ENCODE measurements at places on chromosomes 3 and 15.

- DNase-seq: no peak
These were observed 87.4 kb downstream of the CHST2 start for GRCh38 chr3:143206955-143207337.

- DNase-seq: no peak
These were observed 14.0 kb downstream of the ZNF619 start for GRCh38 chr3:40490916-40491315.

- DNase-seq: peak; percentile 54
These were observed 37.0 kb downstream of the FEM1B start for GRCh38 chr15:68314563-68314962.

GRCh38 chr3:174812172-174812862, 46.8 kb upstream of the NAALADL2 start:
- DNase-seq: no peak

GRCh38 chr3:120907659-120908029, 361 bp upstream of the STXBP5L start:
- no peak for DNase-seq

- DNase-seq: no peak
These were observed 104.6 kb upstream of the STRIT1 start for GRCh38 chr3:155398046-155398445.

- peak; percentile 37 for DNase-seq
These were observed 43.2 kb upstream of the RAB6B start for GRCh38 chr3:133938770-133939462.

DNA sequence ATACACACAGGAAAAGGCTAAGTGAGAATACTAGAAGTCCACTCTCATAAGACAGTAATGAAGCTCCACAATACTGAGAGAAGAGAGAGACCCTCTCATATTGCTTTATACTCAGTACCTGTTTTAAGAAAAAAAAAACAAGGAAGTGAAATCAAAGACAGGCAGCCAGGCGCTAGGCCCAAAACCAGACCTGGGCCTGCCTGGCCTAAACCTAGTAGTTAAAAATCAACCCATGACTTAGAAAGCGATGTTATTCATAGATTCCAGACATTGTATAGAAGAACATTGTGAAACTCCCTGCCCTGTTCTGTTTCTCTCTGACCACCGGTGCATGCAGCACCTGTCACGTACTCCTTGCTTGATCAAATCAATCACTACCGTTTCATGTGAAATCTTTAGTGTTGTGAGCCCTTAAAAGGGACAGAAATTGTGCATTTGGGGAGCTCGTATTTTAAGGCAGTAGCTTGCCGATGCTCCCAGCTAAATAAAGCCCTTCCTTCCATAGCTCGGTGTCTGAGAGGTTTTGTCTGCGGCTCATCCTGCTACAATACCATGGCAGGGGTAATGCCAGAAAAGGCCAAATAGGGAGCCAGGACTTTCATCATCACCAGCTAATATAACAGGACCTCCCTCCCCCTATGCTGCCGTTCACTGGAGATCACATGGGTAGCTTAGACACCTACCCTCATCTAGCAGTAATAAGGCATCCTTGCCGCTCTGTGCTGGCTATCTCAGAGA, 1294.1 kb downstream of the NSUN3 start:
- no peak for DNase-seq

DNA sequence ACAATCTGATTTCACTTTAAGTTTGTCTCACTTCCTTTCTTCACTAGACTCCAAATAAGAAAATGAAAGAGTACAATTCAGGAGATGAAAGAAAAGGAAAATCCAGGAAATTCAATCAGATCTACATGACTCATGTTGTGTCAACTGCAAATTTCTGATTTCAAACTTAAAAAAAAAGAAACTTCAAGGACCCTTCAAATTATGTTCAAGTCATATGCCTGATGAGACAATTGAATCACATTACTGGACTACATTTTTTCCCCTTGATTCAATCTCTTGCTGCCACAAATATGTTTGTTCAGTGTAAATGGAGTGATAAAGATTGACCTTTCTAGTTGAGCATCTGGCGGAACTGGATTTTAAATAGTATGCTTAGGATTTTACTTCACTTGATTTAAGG, 37.4 kb downstream of the FRMD5 start:
- peak; percentile 13 for DNase-seq

DNA sequence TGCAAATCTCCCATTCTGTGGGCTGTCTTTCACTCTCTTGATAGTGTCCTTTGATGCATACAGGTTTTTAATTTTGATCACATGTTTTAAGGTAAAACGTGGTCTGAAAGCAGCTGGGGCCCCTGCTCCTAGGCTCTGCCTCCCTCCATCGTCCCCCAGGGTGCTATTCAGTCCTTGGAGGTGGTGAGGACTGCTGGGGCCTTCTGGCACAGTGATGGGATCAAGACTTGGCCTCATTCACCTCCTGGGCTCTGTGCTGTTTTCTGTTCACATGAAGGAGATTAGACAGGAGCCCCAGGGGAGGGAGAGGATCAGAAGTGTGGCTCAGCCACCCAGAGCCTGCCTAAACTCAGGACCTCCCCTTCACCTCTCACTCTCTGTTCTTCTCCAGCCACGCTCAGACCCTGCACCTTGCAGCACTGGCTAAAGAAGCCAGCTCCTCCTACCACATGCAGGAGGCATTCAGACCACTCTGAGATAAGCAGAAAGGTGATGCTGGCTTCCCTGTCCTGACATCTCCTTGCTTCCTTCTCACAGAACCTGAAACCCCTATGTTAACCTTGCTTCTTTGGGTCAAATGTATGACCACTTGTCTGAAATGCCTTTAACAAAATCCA, 43.9 kb downstream of the PAQR5 start:
- DNase-seq: no peak

- DNase-seq: peak; percentile 49
These were observed 116.1 kb downstream of the KLF13 start for GRCh38 chr15:31442699-31443111.

- DNase-seq: no peak
These were observed 24.6 kb upstream of the SACM1L start for GRCh38 chr3:45664578-45664977.

- no peak for DNase-seq
These were observed 42.3 kb downstream of the MAP3K13 start for GRCh38 chr3:185405243-185405642.

GRCh38 chr3:49727154-49727923, 3.6 kb upstream of the GMPPB start:
- DNase-seq: no peak

GRCh38 chr3:3799173-3800079, at the start of gene LRRN1:
Gene LRRN1 (plus strand): TSS chr3:3799431. CDS start chr3:3844642, 45,211 bp downstream.
- peak; percentile 96 for DNase-seq

- DNase-seq: no peak
These were observed 75.0 kb upstream of the CNTN6 start for GRCh38 chr3:1017870-1018269.

- DNase-seq: no peak
These were observed 41.3 kb upstream of the ICE2 start for GRCh38 chr15:60520013-60520824.

- DNase-seq: no peak
These were observed 143.6 kb upstream of the GRM7 start for GRCh38 chr3:6717026-6717943.

DNA sequence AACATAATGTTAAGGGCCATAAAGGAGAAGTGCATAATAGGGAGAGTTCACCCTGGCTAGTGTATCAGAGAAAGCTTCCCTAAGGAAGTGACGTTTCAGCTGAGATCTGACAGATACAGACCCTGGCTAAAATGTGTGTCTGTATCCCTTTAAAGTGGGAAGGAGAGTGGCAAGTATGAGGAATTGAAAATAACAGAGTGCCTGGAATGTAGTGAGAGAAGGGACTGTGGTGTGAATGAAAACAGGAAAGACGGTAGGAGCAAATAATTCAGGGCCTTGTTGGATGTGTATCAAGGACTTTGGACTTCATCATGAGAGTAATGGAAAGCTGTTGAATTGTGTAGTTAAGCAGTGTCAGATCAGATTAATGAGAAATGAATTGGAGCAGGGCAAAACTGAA, 30.5 kb downstream of the NEO1 start:
- DNase-seq: peak; percentile 69

- DNase-seq: no peak
These were observed 362.7 kb upstream of the ARRDC4 start for GRCh38 chr15:97597801-97598200.

GRCh38 chr15:48355377-48355776, 24.1 kb downstream of the DUT start:
- DNase-seq: no peak

GRCh38 chr3:72088486-72089025, 303.6 kb upstream of the PROK2 start:
- no peak for DNase-seq

GRCh38 chr3:46454209-46454595, 10.5 kb downstream of the LTF start:
- DNase-seq: no peak

DNA sequence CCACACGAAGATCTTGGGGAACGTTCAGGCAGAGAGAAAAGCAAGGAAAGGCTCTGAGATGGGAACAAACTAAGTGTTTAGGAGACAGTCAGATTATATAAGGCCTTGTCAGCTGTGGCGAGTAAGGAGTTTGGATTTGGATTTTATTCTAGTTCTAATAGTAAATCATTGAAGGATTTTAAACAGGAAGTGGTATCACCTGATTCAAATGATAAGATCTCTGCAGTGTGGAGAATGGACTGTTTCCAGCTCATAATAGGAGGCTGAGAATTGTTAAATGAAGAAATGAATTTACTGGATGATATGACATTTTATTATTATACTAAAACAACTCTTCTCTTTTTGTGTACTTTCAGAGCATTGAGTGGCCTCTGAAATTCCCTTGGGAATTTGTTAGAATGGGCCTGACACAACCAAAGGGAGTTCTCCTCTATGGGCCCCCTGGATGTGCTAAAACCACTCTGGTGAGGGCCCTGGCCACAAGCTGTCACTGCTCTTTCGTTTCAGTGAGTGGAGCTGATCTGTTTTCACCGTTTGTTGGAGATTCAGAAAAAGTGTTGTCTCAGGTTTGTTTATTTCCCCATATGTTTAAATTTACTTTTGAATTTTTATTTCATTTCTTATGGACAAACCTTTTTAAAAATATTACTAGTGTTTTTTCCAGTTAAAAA, 36.0 kb upstream of the GATM start:
- DNase-seq: no peak

Measured in eye (tissue), 1 donor.